ENCODE measurements at places on chromosomes 2 and 18.

DNA sequence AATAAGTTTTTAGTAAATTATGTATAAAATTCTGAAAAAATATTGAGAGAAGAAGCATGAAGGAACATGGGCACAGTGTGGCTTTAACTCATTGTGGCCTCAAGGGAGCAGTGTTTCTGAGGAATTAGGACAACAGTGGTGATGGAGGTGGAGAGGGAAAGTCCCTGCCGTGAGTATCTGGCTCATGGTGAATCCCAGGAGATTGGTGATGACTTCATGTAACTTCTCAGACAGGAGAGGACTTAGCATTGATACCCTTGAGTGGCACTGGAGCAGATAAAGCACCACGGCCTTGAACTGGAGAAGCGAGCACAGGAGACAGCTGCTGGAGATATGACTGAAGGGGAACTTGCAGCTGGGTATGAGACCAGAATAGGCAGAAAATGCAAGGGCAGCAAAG lies 35.0 kb upstream of the LRP1B start:
- DNase-seq: no peak

DNA sequence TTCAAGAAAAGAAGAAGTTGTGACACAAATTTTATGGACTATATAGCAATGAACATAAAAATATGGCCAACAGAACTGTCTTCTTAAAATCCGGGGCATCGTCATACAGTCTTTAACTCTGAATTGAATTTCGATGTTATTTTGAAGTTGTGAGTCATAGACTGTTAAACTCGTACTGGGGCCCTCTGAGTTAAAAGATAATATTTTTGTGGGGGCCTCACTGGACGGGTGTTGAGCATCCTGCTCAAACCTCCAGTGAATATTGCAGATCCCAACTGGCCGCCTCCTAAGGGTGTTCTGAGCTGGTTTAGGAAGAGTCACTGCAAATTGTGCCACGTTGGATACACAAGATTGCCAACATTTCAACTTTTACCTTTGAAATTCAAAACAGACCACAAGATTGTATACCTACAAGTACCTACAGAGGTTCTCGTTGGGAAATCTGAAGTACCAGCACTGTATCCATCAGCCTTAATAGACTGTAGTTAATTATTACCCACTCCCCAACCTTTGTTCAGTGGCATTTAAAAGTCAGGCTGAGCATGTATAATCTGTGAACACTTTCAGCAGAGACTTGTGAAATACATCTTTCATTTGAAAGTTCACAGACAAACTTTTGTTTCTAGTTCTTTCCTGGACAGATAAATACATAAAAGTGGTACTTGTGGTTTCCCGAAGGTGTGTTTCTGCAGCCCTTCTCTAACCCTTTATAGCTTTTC lies 27.8 kb downstream of the KLHL23 start:
- DNase-seq: no peak

DNA sequence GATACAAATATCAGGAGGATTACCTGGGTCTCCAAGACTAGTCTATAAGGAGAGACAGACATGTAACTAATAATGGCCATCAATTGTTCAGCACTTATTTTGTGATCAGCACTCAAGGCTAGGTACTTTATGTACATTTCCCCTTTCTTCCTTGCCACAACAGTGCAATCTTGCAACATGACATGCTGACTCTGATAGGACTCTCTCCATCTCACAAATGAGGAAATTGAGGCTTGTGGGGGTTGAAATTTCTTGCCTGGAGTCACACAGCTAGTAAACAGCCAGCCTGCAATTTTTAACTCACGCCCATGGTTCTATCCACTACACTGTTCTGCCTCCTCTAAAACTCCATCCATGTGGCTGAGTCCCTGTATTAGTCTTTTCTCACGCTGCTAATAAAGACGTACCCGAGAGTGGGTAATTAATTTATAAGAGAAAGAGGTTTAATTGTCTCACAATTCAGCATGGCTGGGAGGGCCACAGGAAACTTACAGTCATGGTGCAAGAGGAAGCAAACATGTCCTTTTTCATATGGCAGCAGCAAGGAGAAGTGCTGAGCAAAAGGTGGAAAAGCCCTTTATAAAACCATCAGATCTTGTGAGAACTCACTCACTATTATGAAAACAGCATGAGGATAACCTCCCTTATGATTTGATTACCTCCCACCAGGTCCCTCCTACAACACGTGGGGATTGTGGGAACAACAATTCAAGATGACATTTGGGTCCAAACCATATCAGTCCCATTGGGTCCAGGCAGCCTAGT lies 302.4 kb downstream of the PLCL1 start:
- DNase-seq: no peak

- DNase-seq: no peak
Observed at GRCh38 chr18:1020731-1021344, 116.2 kb downstream of the ADCYAP1 start.

GRCh38 chr18:23136326-23137096 lies 1.2 kb downstream of the CABLES1 start:
- DNase-seq: peak; percentile 53

DNA sequence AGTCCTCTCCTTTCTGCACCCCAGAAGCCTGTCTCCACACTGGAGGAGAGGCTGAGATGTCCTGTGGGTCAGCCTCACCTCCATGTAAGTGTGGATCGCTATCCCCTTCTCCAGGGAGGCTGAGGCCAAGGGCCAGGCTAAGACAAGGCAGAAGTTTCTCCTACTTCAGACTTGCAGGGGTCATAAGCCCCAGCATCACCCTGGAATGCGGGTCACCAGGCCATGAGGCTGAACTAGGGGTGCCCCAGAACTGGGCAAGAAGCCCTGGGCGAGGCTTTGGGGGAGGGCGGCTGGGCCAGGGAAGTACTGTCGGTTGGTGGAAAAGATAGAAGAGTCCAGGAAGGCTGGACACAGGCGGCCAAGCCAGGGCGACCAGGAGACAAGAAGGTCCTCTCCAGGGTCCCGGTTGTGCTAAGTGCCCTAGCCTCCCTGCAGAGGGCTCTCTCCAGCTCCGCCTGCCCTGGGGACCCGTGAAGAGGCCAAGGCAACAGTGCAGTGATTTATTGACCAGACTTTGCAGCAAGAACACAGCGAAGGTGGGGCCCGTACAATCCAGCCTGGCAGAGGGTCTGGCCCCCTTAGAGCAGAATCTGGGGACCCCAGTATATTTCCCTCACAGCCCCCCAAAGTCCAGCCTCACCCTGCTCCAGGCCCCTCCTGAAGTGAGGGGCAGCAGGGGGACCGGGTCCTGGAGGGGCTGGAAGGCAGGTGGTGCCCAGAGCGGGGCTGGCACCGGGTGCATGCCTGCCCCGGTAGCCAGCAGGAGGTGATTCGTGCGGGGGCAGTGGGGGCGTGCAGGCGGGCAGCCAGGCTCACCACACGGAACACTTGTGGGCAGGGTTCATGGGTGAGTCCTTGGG lies 8.1 kb downstream of the ECEL1 start:
- peak; percentile 20 for DNase-seq

DNA sequence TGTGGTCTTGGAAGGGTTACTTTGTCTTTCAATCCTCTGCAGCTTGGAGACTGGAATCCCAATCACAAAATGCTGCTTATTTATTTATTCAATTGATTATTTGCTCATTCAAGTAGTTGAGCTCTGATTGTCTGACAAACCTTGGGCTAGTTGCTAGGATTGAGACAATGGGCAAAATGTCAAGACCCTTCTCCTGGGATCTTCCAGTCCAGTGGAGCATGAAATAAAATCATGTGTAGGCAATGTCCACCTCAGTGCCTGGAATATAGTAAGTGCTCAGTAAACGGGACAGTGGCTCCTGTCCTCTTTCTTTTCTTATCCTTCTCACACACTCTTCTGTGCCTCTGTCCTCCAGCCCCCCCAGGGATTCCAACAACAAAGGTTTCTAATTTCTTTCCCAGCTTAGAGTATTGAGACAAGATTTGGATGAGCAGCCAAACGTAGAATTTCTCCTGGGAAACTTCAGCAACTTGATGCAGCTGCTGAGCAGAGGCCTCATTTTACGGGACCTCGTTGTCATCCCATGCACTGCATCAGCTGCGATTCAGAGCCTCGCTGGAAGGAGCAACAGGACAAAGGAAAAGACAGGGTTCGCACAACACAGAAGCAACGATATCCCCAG lies 545.0 kb downstream of the SOX11 start:
- no peak for DNase-seq

DNA sequence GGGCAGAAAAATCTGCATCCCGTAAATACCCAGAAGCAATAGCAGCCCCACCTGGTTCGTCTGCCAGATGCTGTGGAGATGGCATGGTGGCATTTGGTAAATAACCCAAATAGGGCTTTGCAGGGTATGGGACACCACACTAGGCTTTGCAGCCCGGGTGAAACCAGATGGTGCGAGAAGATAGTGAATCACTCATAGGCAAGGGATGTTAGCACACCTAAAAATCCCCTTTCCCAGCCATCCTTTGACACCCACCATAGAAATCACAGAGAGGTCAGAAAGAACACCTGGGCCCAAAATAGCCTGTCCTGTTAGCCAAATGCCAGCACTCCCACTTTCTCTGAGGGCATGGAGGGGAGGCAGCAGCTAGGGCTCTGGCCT lies 47.6 kb downstream of the BCL11A start:
- no peak for DNase-seq

- DNase-seq: no peak
Observed at GRCh38 chr2:44038277-44038676, 42.5 kb upstream of the LRPPRC start.

DNA sequence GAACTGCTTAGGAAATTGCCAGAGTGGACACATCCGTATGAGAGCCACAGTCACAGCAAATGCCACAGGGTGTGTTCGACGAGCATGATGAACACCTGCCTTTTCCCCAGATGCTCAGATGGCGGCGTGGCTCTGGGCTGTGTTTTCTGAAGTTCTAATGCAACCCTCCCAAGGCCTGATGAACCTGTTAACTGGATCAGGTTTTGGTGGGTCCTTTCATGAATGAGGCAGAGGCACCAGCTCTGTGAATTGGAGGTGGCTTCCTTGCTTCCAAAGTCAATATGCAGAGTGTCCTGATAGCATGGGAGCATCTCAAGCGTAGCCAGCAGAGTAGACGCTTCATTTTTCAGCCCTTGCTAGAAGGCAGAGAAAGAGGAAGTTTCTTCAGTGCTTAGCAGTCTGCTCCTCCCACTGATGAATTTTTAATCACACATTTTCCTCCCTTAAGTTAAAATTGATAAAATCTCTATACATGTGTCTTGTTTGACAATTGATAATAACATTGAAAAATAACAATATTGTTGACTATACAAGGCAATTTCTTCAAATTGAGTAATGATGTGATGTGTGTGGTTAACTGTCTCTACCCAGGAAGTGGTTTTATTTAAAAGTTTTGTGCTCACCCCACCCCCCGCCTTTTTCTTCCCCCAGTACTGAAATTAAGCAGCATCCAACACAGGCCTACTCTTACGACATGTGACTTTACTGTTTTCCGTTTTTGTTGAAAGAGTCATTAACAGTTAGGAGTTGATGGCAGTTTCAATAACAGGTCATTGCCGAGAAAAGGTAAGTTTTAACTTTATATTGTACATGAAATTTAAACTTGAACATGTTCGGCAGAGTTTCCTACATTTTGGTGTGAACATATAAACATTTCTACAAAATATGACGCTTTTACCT lies at the start of gene ARHGAP15:
Gene ARHGAP15, plus strand, starts transcription at position 739 of the 900 bp plus-strand sequence.
- DNase-seq: peak; percentile 24

DNA sequence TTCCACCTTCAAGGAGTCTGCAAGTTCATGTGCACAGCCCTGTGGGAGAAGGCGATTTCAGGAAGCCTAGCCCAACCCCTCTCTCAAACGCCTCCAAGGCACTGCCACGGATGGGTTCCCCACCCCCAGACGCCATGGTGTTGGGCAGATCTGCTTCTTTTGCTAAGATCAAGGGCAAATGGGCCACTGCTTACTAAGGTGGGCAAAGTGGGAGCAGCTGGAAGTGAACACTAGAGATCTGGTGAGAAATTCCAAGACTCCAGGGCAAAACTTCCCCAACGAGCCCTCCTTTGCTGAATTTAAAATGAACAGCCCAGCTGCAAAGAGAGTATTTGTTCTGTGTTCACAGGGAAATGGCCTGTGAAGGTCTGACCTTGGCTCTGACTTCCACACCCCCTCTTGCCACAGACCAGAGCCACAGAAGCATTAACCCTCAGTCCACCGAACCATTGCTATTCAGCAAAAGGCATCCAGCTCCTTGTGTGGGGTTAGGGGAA lies 45.1 kb upstream of the ZBTB7C start:
- no peak for DNase-seq

DNA sequence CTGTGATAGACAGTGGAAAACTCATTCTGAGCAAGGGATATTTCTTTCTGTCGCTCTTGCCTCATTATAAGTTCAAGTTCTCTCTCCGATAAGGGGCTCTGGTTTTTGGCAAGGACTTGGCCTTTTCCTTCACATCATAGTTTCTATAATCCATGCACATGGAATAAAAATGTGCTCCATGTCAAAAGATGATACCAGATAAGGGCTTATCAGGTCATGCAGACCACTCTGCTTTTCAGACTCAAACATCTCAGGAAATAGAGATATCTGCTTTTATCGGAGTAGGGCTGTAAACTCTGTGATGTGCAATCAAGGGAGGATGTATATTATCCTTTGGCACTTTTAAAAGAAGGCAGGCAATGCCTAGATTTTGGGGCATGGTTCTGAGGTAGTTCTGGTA lies 45.0 kb upstream of the DARS1 start:
- DNase-seq: no peak

DNA sequence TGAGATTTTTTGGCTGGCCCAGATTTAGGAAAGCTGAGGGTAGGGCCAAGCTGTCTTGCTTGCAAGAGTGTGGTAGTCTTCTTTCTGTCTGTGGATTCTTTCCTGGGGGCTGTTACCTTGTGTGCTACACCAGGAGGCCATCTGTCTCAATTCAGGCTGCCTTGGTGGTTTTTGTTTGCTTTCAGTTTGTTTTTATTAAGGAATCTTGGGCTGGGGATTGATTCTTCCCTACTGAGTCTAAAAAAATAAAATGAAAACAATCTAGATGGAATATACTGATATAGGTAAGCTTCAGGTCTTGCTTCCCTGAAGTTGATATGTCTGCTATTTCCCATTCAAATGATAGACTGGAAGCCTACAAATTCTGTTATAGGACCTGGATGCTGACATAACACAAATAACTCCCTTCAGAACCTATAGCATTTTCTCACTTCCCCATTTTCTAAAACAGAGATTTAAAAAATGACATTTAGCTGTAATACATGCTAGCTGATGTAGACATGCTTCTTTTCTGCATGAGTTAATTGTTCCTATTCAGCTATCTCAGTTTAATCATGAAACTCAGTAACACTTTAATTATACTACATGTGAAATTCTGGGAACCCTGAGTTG lies 5.3 kb downstream of the LHCGR start:
- DNase-seq: no peak

- no peak for DNase-seq
Observed at GRCh38 chr2:154449951-154450658, 248.4 kb upstream of the KCNJ3 start.

DNA sequence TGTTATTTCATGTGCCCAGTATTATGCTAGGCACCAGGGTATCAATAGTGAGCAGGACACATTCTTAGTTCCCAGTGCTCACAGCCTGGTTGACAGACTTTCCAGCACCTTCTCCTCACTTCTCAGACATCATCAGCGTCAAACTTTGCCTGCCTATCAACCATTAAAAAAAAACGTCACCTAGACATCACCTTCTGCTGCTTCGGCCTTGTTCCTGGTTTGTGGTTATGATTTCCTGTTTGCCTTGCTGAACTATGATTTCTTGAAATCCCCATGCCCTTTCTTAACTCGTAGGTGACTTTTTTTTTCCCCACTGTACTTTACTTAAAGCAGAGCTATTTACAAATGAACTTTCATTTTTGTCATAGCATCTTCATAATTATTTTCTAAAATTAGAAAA lies 60.4 kb upstream of the NABP1 start:
- no peak for DNase-seq
